ENCODE measurements at places on chromosomes 4 and X.

- no peaks in the 10 kb centered on the region for H3K4me1 ChIP-seq
- no peak overlapping the region for H3K27ac ChIP-seq
- no peak overlapping the region for H3K4me3 ChIP-seq
- no peaks in the 10 kb centered on the region for H3K36me3 ChIP-seq
- no peak for DNase-seq
Measured at GRCh38 chr4:126799971-126800574, 832.7 kb upstream of the INTU start.

GRCh38 chr4:165096776-165097175 is 15.9 kb downstream of the TMEM192 start:
- H3K27me3 ChIP-seq = no peaks in the 10 kb centered on the region
- no peak overlapping the region for H3K4me3 ChIP-seq
- H3K4me1 ChIP-seq = no peaks in the 10 kb centered on the region
- no peak overlapping the region for H3K27ac ChIP-seq
- no peak for DNase-seq

- no peaks in the 10 kb centered on the region for H3K36me3 ChIP-seq
- no peak overlapping the region for H3K27ac ChIP-seq
- DNase-seq = no peak
- no peak overlapping the region for H3K4me3 ChIP-seq
Measured at GRCh38 chr4:66204534-66205247, 534.4 kb upstream of the EPHA5 start.

GRCh38 chr4:149886786-149887490 is 71.3 kb upstream of the IQCM start:
- H3K4me3 ChIP-seq = no peak overlapping the region
- H3K27me3 ChIP-seq = no peaks in the 10 kb centered on the region
- H3K27ac ChIP-seq = no peak overlapping the region
- no peak for DNase-seq
- H3K36me3 ChIP-seq = no peaks in the 10 kb centered on the region

All from activated naive CD8-positive, alpha-beta T cell treated with anti-CD3 and anti-CD28 coated beads, Interleukin-2, amount 50 U/mL, for 24 hours (primary cell).